ENCODE measurements at places on chromosomes 12 and 14. TPM values are rescaled to one million over a fixed set of nuclear protein-coding genes. Genes with fewer than 3 reads are reported as not detected.

The ART4 gene
- not detected for total RNA-seq

The RASSF9 gene
- total RNA-seq, result not detected

The CLEC2A gene
- total RNA-seq, result not detected

The USP44 gene
- total RNA-seq, result 1.4 TPM

The TAS2R14 gene
- total RNA-seq, result 2.5 TPM

The TAMALIN gene
- 253 TPM for total RNA-seq

The RAD51AP1 gene
- 1.9 TPM for total RNA-seq

The KRT77 gene
- not detected for total RNA-seq

The RIMBP2 gene
- total RNA-seq, result not detected

The HOXC11 gene
- not detected for total RNA-seq

The LRRC23 gene
- total RNA-seq, result 6.6 TPM

The CMA1 gene
- not detected for total RNA-seq

The OTUB2 gene
- 0.25 TPM for total RNA-seq

The CDC42BPB gene
- 19.2 TPM for total RNA-seq

The IFI27 gene
- total RNA-seq, result 2.9 TPM

The CLEC7A gene
- total RNA-seq, result 0.76 TPM

Data from CD4-positive, CD25-positive, alpha-beta regulatory T cell (primary cell).